Stimulated activated CD8-positive, alpha-beta memory T cell treated with anti-CD3 and anti-CD28 coated beads, Interleukin-4, amount 100 ng/mL, for 1 hour (primary cell): ENCODE measurements at places on chromosomes 11 and 22.

GRCh38 chr11:62882431-62882749 lies 1.7 kb downstream of the SLC3A2 start:
- DNase-seq, result no peak

DNA sequence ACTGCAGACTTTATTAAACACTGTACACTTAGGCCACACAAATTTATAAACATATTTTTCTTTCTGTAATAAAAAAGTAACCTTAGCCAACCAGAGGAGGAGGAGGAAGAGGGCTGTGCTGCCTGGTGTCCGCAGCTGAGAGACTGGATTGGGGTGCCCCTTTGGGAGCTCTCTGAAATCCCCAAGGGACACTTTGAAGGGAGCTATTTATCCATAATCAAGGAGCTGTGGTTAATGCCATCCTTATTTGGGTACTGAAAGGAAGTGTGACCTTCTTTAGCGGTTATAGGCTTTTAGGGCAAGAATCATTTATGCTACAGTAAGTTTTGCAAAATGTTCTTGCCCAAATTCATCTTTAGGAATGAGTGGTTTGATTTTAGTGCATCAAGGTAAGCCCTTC lies 125.8 kb downstream of the RASSF10 start:
- no peak for DNase-seq

DNA sequence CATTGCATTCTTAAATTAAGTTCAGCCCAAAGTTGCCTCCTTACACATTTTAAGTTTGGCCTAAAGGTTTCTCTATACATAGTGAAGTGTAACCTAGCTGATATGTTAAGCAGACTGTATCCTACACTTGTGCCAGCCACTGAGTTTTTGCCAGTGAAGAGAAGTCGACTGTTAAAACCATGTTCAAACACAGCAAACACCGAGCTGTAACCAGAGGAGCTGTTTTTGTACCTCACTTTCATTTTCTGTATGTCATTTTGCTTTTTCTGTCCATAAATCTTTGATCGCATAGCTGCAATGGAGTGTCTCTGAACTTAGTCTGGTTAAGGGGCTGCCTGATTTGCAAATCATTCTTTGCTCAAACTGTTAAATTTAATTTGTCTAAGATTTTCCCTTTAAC lies 403.7 kb downstream of the LUZP2 start:
- no peak for DNase-seq

DNA sequence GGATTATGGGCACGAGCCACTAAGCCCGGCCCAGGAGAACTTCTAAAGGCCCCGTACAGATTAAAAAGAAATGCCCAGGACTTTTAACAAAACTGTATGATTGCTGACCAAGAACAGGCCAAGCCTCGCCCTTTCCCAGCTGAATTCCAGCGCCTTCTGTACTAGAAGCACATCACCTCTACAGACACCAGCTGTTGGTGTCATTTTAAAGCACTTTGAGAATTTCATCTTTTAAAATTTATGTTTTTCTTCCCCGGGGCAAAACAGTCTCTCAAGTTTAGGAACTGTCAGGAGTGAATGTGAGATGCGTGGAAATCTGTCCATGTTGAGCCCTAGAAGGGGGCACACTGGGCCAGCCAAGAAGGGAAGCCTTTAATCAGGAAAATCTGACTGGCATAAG lies 362.4 kb downstream of the LARGE1 start:
- no peak for DNase-seq

- DNase-seq, result no peak
These were observed 27.8 kb downstream of the AP2A2 start for GRCh38 chr11:953512-953911.

DNA sequence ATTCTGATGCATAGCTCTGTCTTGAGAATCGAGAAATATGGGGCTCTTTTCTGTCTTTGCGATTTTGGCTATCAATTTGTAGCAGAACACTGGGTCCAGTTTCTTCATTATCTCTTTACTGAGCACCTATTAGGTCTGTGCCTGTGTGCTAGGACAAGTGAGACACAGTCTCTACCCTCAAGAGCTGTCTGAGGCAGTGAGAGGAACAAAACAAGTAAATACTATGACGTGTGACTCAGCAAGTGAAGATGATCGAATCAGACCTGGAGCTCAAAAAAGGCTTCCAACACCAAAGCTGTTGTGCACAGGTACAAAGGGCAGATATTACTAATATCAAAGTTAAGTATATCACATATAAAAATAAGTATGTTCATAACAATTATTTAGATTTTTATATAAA lies 52.4 kb downstream of the LGR4 start:
- no peak for DNase-seq

DNA sequence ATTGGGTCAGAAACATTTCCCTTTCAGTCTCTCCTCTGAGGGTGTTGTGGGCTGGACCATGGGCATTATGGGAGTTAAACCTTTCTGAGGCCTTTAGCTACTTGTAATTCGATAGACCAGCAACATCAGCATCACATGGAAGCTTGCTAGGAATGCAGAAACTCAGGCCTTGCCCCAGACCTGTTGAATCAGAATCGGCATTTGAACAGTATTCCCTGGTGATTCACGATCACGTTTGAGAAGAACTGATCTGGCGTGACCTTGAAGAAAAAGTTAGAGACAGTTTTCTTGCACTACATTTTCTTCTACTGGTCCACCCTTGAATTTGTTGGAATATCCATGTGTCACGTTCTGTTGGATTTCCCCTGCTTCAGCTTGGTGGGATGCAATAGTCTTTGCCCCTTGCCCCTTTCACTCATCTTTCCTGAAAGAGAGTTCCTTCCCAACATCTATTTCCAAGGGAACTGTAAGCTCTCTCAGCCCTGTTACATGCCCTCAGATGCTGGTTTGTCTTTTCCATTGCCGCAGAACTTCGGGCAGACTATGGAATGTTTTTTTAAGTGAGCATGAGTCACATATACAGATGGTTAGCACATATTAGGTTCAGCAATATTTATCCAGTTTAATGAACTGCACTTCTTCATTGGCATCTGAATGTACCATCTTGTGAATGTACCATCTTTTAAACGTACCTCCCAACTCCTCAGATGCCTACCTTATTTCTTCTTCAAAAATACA lies 23.9 kb downstream of the EHF start:
- DNase-seq, result no peak

- DNase-seq, result no peak
These were observed 38.1 kb upstream of the WNT11 start for GRCh38 chr11:76244316-76244851.

DNA sequence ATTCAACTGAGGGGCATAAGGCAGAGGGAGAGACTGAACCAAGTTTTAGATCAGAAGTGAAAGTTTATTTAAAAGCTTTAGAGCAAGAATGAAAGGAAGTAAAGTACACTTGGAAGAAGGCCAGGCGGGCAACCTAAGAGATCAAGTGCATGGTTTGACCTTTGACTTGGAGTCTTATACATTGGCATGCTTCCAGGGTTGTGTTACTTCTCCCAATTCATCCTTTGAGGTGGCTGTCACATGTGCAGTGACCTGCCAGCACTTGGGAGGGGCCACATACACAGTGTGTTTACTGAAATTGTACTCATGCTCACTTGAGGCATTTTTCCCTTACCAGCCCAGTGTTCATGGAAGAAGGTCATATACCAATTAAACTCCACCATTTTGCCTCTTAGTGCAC lies 30.4 kb downstream of the CYP2R1 start:
- DNase-seq, result no peak

DNA sequence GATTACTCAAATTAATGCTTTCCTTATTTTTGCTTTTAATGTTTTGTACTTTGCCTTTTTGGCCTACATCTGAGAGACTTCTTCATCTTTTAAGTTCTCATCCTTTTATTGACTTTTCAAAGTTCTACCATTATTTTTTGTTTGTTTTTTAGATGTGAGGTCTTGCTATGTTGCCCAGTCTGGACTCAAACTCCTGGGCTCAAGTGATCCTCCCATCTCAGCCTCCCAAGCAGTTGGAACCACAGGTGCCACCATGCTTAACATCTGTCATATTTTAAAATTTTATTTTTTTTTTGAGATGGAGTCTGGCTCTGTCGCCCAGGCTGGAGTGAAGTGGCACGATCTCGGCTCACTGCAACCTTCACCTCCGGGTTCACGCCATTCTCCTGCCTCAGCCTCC lies 57.8 kb downstream of the PPP6R2 start:
- no peak for DNase-seq

DNA sequence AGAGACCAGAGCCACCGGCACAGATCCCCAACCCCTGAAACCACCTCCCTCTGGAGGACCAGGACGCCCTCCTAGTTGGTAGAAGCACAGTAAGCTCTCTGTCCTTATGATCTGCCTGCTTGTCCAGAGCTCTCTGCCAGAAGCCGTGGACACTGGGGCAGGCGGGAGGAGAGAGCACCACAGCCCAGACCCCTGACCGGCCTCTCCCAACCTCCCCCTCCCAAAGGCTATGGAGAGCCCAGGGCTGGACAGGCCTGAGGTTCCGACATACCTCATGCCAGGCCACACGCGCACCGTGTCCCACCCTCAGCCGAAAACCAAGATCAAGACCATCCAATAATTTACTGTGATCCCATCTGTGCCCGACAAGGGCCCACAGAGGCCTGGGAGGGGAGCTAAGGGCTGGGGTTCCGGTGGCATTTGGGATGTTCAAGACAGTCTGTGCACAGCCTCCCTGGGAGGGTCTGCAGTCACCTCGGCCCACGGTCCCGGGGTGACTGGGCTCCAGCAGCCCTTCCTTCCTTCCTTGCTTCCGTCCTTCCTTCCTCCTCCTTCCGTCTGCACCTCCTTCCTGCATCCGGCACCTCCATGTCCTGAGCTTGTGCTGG lies 3.4 kb downstream of the HRAS start:
- no peak for DNase-seq

GRCh38 chr22:36166518-36167220 lies 6.1 kb upstream of the APOL3 start:
- no peak for DNase-seq

GRCh38 chr22:48960980-48961660 lies 866.6 kb downstream of the BRD1 start:
- no peak for DNase-seq

DNA sequence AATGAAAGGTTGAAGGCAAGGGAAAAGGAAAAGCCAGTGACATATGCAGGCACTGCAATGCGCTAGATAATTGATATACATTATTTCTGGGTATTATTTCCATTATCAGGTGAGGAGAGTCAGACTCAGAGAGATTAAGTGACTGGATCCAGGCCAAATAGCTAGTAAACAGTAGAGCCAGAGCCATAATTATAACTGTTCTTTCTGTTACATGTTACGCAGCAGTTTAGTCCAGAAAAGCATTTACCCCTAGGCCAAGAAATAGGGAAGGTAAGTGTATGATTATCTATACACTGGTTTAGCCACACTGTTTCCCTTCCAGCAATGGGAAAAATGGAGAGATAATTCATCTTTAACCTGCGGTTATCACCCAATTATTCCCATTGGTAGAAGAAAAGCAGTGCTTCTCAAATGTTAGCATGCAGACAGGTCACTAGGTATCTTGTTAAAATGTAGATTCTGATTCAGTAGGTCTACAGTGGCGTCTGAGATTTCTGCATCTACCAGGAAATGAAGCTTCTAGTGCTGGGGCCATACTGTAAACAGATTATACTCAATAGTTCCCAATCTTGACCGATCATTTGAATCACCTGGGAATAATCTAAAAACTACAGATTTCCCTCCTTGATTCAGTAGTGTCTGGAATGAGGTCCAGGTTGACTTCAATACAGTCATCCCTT lies 69.4 kb downstream of the RBFOX2 start:
- DNase-seq, result no peak

DNA sequence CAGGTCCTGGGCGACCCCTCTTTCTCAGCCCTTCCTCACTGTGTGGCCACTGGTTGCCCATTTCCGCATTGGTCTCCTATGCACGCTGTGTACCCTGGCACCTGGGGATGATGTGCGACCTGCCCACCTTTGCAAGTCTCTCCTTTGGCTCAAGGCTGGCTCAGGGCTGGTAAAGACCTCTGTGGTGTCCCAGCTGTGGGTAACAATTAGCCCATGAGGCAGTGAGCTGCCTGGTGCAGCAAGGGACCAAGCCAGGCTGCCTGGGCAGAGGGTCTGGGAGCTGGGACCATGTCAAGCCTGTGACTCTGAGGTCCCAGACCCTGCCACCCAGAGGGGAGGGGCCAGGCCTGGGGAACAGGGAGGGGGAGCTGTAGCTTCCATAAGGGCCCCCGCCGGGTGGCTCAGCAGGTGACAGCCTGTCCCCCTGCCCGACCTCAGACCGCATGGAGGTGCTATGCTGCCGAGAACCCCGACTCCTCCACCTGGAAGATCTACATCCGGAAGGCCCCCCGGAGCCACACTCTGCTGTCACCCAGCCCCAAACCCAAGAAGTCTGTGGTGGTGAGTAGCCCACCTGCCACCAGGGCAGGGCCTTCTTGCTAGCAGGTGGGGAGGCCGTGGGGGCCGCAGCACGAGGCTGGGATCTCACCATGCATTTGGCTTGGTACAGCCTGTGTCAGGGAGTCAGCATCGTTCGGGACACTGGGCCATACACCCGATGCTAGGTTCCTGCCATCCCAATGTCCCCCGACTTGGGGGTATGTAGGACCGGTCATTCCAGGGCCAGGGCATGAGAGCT lies 112.5 kb downstream of the KCNQ1OT1 start:
- DNase-seq, result no peak

GRCh38 chr11:93717501-93717900 lies 23.8 kb downstream of the TAF1D start:
- DNase-seq, result no peak
